AG09319 (cell line): ENCODE measurements at places on chromosomes 12 and 14.
A peak's percentile ranks its signal among the peaks of the same experiment; 100 is the strongest.

DNA sequence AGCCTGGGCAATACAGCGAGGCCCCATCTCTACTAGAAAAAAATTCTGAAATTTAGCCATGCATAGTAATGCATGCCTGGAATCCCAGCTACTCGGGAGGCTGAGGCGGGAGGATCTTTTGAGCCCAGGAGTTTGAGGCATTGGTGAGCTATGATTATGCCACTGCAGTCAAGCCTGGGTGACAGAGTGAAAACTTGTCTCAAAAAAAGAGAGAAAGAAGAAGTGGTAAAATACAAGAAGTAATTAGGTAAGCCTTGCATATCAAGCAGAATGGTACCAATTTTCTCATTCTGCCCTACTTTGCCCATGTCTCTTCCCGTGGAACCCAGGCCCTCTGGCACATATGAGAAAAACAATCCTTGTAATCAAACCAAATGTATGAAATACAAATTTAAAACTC is 70.7 kb downstream of the SUSD6 start:
- no peak for DNase-seq

DNA sequence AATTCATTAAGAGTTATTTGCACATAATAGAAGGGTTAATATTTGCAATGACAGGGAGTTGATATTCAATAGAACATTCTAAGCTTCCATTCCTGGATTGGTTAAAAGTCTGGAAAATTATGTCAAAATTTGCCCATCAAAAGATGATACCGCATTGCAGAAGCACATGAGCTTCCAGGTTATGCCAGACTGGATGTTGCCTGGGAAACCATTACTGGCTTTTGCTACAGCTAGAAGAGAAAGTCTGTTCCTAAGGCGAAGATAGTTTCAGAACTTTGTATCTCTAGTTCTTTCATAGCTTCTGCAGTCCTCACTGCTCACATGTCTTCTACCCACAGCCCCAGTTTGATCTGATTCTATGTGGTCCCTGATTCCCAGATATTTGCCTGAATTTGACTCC is 122.4 kb upstream of the AMIGO2 start:
- no peak for DNase-seq

DNA sequence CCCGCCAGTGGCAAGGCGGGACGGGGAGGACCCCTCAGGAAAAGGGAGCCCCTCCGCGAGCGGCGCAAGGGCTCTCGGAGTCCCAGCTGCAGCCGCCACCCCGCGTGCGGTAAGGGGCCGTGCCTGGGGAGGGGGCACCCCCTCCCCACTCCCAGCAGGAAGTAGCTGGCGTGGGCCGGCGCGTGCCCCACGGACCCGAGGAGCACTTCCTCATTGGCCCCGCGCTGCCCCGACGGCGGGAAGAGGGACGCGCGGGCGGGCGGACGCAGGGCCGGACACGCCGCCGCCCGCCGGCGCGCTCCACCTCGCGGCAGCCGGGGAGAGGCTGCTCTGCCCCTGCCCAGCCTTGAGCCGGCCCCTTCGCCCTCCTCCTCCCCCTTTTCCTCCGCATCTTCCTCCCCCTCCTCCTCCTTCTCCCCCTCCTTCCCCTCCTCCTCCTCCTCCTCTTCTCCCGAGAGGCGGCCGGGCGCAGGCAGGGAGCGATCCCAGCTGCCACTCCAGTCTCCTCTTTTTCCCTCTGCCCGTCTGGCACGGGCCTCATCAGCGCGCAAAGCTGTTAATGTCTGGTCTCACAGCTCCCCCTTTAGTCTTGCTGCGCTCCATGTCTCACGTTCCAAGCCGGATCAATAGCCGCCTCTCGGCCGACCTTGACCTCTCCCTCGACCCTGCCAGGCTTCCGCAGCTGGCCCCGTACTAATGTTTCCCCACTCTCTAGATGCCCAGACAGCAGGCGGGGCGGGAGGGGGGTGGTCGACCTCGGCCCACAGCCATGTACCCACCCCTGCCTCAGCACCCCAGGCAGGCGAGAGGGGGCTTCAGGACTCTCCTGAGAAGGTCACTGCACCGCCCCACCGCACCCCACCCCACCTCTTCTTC is 2.6 kb upstream of the BCL11B start:
- peak; percentile 15 for DNase-seq

GRCh38 chr14:33714527-33715226 is 236.2 kb downstream of the EGLN3 start:
- DNase-seq = no peak

- DNase-seq = no peak
These were observed 4.3 kb upstream of the ASCL1 start for GRCh38 chr12:102953221-102953620.

DNA sequence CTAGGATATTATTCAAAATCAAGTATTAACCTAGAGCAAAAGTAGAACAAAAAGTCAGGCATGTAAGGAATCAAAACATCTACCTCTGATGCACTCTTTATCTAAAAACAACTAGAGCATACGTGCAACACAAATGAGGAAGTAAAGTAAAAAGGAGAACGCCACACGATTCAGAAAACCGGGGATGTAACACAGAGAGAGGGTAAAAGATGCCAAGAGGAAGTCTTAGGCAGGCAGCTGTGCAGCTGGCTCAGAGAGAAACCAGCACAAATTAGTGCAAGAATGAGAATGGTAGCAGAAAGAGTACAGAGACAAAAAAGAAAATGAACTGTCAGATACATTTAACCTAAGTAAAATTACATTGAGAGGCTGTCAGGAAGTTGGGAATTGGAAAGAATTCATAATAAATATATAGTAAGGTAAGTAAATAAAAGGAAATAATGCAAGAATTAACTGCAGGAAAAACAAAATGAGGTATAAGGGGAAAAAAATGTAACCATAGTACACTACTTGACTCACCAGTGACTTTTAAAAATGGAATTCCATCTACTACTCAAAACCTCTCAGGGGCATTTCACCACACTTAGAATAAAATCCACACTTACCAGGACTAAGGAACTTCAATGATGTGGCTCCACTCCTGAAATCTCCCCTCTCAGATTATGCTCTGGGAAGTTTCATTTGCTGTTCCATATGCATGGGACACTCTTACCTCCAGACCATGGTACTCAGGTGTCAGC is 17.1 kb downstream of the BCAT1 start:
- no peak for DNase-seq

- no peak for DNase-seq
These were observed 583.5 kb upstream of the NOVA1 start for GRCh38 chr14:27181333-27181732.

DNA sequence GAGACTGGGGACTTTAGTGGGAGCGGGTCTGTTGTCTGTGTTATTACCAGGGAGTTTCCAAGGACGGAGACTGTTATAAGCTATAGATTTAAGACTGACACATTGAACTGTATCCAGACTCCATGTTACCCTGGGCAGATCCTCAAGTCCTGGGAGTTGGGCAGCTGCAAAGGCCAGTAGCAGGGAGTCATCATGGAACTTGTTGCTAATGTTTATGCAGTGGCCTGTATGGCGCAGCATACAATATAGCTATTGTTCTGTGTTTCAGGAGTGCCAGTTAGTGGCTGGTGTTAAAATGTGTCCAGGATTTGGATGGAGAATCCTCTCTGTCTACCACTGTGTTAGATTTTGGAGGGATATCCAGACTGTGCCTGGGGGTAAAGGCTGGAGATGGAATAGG is 31.7 kb downstream of the SMOC1 start:
- DNase-seq = no peak

DNA sequence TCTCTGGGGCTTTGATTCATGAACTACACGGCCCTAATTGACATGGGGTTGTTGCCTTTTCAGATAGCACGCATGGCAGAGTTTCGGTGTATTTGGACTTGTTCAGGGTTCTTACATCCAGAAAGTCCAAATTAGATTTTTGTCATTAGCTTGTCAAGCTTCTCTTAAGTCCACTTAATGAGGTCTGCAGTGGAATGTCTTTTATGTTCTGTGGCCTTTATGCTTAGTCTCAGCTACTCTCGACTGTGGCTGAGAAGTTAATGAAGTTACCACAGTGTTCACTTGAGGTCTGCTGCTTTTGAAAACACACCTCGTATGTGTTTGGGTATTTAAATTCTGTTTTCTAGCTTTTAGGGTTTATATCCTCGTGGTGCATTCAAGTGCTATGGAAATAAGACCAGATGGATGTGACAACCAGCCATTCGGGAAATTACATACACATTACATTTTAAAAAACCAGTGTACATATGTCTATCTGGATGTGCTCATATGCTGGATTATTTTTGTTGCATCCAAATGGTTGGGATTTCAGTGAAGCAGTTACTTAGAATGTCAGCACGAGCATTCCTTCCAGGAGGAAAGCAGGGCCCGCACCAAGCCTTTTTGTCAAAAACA is 80.2 kb downstream of the RMST start:
- no peak for DNase-seq

DNA sequence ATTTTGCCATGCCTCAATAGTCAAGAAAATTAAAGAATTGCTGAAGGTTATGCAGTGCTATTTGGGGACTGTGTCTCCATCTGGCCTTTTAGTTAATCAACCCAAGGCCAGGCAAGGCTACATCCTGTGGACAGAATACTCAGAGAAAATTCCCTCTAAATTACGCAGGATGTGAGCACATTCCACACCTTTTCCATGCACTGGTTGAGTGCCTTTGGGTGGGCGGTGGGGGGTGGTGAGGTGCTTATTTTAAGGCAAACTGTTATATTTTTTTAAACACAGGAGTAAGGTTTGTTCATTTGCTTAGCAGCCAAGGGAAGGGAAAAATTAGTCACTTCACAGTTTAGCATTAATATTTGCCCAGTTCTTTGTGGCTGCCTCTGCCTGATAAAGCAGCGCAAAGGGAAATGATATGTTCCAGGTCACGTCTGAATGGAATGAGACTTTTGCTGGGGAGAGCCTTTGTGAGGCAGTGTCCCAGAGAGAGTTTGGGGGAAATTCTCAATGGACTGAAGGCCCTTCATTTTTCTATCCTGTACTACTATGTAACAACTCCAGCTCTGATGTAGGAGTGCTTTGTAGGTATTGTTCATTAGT is 17.2 kb upstream of the KCNA5 start:
- DNase-seq = no peak

DNA sequence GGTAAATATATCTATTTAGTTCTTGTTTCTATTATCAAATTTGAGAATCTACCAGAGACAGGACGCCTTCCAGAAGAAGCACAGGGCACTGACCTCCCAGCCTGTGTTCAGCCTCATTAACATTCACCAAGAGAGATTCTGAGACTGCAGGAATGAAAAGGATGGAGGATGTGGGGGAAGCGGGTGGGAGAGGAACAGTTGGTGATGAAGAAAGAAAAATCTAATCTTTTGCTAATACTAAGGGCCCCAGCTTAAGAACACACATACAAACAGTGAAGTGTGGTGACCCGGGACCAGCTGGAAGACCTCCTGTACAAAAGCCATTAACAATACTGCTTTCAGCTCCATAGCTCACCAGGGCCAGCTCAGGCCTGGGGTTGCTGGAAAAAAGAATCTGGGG is 160.5 kb downstream of the NUAK1 start:
- DNase-seq = no peak

DNA sequence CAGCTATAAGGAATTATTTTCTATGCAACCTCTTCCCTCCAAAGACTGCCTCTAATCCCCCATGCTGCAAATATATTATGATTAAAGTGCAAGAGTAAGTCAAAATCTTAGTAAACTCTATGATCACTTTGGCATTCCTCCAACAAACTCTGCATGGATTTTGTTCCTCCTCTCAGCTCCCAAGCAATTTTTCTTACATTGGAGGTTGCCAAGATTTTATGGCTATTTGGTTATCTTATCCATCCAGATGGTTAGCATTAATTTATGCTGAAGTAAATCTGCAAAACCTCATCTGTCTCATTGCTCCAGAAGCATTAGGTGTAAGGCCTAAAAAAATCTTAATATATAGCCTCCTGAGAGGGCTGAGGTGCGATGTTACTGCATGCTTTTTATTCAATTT is 228.1 kb downstream of the CHST11 start:
- peak; percentile 70 for DNase-seq

- DNase-seq = no peak
These were observed 41.6 kb upstream of the PYGL start for GRCh38 chr14:50985859-50986331.

DNA sequence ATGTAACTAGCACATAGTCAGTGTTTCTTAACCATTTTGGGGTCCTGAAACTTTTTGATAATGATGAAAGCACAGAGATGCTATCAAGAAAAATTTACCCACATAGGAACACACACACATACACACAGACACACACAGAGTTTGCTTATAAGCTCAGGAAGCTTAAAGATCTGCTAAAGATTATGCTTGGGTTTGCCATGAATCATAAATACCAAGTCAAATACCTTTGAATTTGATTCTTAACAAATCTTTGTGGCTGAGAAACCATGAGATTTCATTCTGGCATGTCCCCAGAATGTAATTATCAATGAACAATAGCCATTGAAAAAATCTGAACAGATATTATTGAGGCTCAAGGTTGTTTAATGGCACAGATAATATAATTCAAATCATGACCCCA is 89.2 kb downstream of the NTS start:
- no peak for DNase-seq

GRCh38 chr12:64757771-64758170 is 1.4 kb downstream of the GNS start:
- no peak for DNase-seq

DNA sequence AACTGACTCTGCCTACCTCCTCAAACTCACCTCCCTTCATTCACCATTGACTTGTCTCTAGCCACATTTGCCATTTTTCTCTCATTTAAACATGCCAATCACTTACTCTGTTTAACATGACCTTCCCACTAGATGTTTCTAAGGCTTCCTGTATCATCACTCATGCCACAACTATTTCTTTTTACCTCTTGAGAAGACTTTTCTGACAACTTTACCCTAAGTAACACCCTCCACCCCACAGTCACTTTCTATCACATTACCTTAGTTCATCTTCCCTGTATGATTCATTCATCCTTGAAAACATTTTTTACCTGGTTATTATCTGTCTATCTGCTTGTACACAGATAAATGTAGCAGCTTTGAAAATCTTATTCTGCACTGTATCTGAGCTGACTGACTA is 19.4 kb downstream of the PLCZ1 start:
- no peak for DNase-seq

- DNase-seq = no peak
These were observed 597.8 kb downstream of the ETNK1 start for GRCh38 chr12:23222801-23223200.

GRCh38 chr14:76715511-76716081 is 45.7 kb upstream of the VASH1 start:
- no peak for DNase-seq

DNA sequence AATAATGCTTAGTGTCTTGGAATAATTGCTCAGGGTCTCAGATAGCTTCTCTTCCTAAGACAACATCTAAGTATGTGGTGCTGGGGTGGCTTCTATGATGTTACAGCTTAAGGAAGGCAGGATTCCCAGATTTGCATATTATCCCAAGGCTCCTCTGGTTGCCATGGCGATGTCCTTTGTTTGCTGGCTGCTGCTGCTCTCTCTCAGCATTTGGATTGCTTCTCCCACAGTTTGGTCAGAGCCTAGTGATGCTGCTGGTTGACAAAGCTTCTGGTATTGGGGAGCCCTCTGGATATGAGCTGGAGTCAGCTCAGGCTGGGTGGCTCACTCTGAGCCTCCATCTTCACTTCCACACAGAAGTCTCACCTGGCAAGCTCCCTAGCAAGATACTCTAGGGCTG is 56.4 kb upstream of the FBXO33 start:
- no peak for DNase-seq

- no peak for DNase-seq
These were observed 14.7 kb downstream of the METTL3 start for GRCh38 chr14:21496453-21496852.

- no peak for DNase-seq
These were observed 22.9 kb downstream of the KRT18 start for GRCh38 chr12:52971679-52972329.

GRCh38 chr12:46359667-46360280 is 12.8 kb downstream of the SLC38A2 start:
- no peak for DNase-seq
